Fibroblast of mammary gland (primary cell): ENCODE measurements at places on chromosomes 1 and 21.

DNA sequence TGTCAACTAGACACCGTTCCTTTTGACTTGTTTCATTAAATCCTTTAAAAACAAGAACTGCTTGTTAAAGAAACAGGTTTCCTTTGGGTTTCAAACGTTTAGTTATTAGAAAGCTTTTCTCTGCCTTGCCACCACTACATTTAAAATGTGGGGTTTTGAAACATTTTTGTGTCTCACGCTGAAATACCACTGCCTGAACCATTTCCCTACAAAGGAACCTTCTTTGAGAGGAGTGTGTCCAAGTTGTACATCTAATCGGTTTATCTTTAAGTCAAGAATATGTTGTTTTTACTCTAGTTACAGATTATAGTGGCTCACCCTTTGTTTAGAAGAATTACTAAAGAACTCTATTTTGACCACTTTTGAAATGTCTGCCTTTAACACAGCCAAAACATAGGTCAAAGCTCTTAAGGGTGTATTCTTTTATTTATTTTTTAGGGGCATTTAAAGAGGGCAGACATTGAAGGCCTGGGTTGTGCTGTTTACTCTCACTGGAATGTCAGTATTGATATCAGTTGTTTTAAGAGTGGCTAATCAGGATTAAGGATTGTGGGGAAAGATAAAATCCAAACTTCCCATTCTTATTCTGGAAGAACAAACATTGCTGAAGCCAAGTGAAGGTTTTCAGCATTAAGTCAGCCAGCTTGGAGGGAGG is 143.4 kb downstream of the GALNT2 start:
- DNase-seq, result no peak

DNA sequence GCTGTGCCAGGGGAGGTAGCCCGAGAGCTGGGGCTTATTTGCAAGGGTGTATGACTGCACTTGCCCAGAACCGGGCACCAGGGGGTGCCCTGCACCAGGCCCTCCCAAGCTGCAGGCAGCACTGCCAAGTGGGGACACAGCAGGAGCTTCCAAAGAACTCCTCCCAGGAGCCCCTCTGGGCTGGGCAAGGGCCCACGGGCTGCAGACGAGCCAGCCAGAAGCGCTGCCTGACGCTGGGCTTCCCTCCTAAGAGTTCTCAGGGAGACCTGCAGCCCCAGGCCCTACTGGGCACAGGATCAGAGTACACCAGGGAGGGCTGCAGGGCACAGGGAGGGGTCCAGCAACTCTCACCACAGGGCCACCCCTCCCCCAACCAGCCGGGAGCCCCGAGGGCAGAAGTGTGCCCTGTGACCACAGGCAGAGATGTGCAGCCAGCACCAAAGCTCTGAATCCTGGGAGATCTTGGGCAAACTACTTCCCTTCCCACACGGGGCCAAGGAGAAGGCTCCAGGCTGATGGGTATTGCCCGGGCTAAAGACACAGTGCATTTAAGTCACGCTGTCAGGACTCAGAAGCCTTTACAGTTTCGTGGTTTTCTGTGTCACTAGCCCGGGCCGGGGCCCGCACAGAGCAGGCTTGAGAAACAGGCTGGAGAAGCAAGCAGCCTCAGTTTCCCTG is 63.4 kb downstream of the KCNAB2 start:
- peak; percentile 51 for DNase-seq

- DNase-seq, result no peak
Observed at GRCh38 chr21:42815217-42815616, 64.1 kb downstream of the WDR4 start.

GRCh38 chr1:184219883-184220282 is 166.9 kb upstream of the C1orf21 start:
- DNase-seq, result no peak

DNA sequence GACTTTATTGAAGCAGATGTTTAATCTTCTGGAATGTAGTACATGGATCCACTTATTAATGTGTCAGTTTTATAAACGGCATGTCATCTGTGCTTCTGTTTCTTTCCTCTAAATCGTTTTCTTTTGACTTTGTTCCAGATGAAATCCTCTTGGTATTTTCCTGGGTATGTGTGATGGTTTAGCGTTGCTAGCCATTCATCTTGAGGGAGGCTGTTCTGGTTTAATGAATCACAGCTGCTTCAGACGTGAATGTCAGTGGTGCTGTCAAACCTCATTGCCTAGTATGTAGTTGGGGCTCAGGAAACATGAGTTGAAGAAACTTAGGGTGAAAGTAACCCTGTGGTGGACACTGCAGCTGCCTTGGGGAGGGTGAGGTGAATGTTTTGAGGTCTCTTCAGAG is 33.2 kb downstream of the KCNK1 start:
- peak; percentile 44 for DNase-seq

DNA sequence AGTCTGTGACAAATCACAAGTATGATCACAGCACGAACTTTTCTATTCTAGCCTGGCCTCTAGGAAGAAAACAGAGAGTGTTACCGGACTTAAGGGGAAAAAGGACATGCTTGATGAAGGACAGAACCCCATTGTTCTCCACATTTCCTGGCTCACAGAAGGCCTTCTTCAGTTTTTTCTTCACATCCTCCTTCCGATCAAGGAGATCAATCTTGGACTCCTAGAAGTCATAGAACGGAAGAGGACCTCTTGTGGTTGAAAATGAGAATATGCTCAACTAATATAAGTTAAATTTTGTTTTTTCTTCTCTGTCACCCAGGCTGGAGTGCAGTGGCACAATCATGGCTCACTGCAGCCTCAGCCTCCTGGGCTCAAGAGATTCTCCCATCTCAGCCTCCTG is 30.3 kb downstream of the YARS1 start:
- DNase-seq, result peak; percentile 61

DNA sequence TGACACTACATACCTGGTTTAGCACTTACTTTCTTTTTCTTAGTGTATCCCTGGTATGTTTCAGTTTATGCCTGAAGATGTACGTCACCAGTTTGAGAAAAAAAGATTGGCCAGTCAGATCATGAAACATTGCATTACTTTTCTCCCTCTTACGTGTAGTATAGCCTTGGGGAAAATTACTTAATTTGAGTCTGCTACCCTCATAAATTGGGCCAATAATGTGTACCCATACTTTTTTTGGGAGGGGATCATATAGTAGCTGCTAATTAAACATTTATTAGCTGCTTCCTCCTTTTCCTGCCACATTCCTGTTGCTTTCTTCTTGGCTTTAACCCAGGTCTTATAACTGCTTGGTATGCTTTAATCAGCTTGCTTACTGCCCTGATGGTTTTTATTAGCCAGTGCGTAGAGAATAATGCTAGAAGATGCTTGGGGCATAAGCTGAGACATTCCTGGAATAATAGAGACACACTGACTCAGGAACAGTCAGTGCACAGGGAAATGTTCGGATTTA is 32.1 kb downstream of the RABGAP1L start:
- peak; percentile 72 for DNase-seq

GRCh38 chr1:2316451-2316961 is 74.8 kb downstream of the MORN1 start:
- no peak for DNase-seq

DNA sequence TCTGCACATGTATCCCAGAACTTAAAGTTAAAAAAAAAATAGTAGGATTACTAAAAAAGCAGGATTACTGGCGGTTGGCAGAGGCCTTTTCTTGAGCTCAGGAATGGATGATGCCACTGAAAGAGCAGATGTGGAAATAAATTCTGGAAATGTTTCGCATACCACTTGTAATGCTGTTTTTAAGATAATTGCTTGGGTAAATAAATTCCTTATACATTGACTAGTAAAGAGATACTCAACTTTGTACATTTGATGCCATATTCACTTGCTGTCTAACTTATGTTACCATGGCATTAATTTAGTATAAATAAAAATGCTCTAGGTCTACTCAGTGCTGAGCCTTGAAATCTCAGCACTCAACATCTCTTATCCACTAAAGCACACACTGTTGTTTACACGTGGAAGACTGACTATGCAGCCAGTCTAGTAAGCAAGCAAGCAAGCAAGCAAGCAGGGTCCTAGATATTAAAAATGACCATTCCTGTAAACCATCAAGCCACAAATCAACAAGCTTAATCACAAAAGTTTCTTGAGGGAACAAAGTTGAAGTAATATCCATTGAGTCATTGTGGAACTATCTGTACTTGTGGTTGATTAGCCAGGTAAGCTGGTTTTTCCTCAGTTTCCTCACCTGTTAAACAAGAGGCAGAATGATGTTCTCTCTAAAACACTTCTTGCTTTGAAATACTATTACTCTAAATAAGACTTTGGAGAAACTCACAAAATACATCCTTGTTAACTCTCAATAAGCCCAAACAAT is 1.7 kb upstream of the RASAL2 start:
- peak; percentile 17 for DNase-seq

DNA sequence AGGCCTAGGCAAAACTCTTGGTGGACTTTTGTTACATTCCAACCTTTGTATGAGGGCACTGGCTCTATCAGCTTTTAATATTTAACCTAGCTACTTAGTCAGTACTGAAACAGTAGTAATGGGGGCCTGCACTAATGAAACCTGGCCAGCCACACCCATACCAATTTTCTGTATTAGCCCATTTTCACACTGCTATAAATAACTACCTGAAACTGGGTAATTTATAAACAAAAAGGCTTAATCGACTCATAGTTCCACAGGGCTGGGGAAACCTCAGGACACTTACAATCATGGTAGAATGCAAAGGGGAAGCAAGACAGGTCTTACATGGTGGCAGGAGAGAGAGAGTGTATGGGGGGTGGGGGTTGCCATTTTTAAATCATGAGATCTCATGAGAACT is 245.7 kb upstream of the RGS18 start:
- no peak for DNase-seq

DNA sequence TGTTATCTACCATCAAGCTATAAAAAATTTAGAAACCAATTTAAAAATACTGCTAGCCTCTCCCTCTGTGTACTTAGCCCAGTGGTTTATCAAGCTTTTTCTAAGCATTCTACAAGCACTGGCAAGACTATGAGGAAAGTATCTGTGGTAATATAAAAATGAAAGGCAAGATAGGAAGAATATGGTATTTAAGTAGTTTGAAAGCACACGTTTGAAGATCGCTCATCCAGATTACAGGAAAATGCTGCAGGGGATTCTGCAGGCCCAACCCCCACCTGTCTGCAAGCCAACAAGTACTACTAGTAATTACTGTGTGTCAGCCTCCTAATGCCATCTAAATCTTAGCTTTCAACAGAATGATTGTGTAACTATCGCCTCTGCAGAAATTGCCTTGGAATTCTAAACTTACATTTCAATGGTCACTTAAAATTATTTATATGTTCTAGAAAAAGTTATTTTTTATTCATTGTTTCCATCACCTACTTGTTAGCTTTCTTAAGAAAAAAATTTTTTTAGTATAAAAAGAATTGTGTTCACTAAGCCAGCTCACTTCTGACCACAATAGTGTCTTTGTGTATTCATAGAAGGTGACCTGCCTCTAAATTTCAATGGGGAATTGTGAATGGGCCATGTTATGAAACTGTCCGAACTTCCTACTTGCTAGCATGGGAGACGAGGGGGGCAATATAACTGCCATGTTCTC is 8.5 kb downstream of the ERRFI1 start:
- peak; percentile 71 for DNase-seq

DNA sequence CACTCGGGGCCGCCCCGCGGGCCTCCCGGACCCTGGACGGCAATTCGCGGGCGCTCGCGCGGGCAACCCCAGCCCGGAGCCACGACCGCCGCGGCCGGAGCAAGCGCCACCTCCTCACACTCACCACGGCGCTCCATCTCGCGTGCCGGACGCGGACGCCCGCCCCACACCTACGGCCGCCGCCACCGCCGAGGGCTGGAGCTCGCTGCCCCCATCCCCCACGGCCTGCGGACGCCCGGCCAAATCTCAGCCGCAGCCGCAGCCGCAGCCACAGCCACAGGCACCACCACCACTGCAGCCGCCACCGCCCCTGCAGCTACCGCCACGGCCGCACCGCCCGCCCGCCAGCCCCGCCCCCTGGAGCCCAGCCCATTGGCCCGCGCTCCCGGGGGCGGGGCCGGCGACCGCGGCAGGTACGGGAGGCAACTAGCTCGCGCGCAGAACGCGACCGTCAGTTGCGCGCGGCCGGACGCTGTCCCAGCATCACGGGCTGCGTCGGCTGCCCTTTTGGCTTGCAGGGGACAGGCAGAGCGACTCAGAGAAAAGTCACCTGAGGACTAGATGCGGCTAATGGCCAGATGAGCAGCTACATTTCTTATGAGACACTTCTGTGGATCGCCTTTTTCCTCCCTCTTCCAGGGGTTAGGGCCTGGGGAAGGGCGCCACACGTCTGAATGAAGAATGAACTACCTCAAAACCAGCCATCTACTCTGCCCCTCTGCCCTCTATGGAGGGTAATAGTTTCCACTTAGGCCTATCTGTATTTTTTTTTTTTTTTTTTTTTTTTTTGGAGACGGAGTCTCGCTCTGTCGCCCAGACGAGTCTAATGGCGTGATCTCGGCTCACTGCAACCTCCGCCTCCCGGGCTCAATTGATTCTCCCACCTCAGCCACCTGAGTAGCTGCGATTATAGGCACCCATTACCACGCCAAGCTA is at the start of gene ARHGAP29:
TSS of gene ARHGAP29 (minus strand) at position 294 of the 936 bp plus-strand sequence. CDS start 5,973 bp downstream, outside the sequence.
- DNase-seq, result peak; percentile 58

DNA sequence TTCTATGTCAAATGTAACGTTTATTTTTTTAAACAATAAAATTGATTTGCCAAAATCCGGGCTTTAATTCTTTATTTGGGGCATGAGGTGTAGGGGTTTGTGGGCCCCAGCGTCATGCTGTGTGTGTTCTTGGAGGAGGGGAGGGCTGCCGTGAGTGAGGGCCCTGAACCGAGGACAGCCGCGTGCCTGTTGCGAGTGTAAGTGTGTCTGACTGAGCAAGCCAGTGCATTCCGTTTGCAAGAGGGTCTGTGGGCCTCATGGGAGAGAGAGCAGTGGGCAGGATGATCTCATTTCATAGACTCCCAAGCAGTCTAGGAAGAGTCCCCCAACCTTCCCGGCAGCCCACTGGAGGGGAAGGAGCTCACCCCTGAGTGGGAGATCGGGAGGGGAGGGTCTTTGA is 21.4 kb upstream of the SPSB1 start:
- DNase-seq, result no peak

GRCh38 chr1:110135246-110135645 is 15.0 kb upstream of the SLC6A17 start:
- DNase-seq, result no peak

DNA sequence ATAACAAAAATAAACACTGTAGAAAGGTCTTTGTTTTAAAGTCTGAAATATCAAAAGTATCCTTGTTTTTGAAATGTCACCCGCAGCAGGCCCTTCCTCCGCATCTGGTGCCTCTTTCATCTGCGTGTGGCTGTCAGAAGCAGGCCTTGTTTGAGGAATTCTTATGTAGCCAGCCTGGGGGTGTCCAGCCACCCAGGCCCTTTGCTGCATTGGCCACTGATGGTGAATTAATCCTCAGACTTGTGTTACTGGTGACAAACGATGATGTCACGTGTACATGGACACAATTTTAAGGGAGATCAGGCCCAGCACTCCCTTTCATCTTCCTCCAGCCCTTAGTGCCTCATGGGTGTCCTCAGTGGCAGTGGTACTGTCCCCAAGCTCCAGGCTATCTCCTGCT is 208.0 kb upstream of the GALNT2 start:
- no peak for DNase-seq

- no peak for DNase-seq
Observed at GRCh38 chr21:42582787-42583476, 69.3 kb downstream of the SLC37A1 start.
